Muscle of leg (tissue), 16 donors: ENCODE measurements at places on chromosomes 7 and 10. TPM values are rescaled to one million over a fixed set of nuclear protein-coding genes. Genes with fewer than 3 reads are reported as not detected.

The FBXL13 gene
- 0.71 TPM for total RNA-seq

The MLXIPL gene
- 0.13 TPM for total RNA-seq

The ZNF853 gene
- 7.2 TPM for total RNA-seq

The PLEKHS1 gene
- 0.04 TPM for total RNA-seq

The GPER1 gene
- total RNA-seq: 9.6 TPM

The ACSL5 gene
- 1.7 TPM for total RNA-seq

The AIFM2 gene
- total RNA-seq: 1.9 TPM

The HOXA3 gene
- total RNA-seq: 4.7 TPM

The CRTAC1 gene
- 0.27 TPM for total RNA-seq

The TEX47 gene
- not detected for total RNA-seq

The PSD gene
- total RNA-seq: 6.1 TPM

The FOXP2 gene
- total RNA-seq: 10.0 TPM

The CALML5 gene
- not detected for total RNA-seq

The FAS gene
- 7.2 TPM for total RNA-seq

The CCDC6 gene
- total RNA-seq: 18.4 TPM

The ELFN1 gene
- 4.4 TPM for total RNA-seq

The TAF3 gene
- total RNA-seq: 2.0 TPM

The CYP2E1 gene
- total RNA-seq: 0.98 TPM

The TYW1B gene
- total RNA-seq: 10.3 TPM

DNA sequence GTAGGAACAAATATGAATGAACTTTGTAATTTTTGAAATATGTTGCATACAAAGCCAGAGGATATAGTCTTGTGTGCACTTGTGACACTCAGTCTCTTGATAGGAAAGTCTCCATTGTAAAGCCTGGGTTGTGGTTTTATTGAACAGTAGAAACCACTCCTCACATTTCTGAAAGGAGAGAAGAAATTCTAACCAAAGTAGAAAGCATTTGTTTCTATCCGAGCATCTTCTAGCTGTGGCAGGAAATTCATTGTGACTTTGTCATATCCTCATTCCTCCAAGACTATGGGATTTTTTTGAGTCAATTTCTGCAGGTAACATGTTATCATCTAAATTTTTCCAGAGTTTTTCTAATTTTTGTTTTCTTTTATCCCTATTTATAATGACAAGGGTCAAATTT, 55.5 kb upstream of the NCF1 start:
- no peak for DNase-seq
- H3K4me1 ChIP-seq: no peaks in the 10 kb centered on the region
- H3K27ac ChIP-seq: no peak overlapping the region
- H3K27me3 ChIP-seq: no peaks in the 10 kb centered on the region

- DNase-seq: no peak
- peaks cover 3% of the 10 kb centered on the region for H3K36me3 ChIP-seq
- H3K27me3 ChIP-seq: no peaks in the 10 kb centered on the region
- no peak overlapping the region for H3K4me3 ChIP-seq
These were observed 71.5 kb downstream of the MAPK8 start for GRCh38 chr10:48377751-48378530.

DNA sequence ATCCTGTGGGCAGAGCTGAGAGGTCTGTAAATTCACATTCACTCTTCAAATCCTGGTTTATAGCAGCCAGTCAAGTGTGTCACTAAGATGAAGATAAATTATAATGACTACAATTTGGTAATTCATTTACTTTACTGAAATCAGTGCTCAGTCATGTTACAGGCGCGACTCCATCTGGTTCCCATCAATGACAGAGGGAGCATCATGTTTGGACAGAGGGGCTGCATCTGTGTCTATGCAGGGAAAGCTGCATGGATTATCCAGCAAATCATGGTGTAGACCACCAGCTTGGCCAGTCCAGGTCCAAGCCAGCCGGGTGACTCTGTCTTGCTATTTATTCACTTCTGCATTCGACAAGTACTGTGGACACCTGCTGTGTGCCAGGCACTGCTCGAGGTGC, 214.1 kb upstream of the ZNF32 start:
- no peak for DNase-seq
- H3K27me3 ChIP-seq: no peaks in the 10 kb centered on the region
- H3K4me3 ChIP-seq: no peak overlapping the region

- H3K36me3 ChIP-seq: no peaks in the 10 kb centered on the region
- DNase-seq: no peak
- H3K27me3 ChIP-seq: no peaks in the 10 kb centered on the region
- H3K4me3 ChIP-seq: no peak overlapping the region
These were observed 3.6 kb downstream of the VOPP1 start for GRCh38 chr7:55568613-55569268.

- peak; percentile 23 for DNase-seq
- no peak overlapping the region for H3K27ac ChIP-seq
- no peaks in the 10 kb centered on the region for H3K36me3 ChIP-seq
- H3K4me3 ChIP-seq: no peak overlapping the region
- peaks cover 11% of the 10 kb centered on the region for H3K4me1 ChIP-seq
These were observed 30.0 kb downstream of the DGKI start for GRCh38 chr7:137816696-137817320.

DNA sequence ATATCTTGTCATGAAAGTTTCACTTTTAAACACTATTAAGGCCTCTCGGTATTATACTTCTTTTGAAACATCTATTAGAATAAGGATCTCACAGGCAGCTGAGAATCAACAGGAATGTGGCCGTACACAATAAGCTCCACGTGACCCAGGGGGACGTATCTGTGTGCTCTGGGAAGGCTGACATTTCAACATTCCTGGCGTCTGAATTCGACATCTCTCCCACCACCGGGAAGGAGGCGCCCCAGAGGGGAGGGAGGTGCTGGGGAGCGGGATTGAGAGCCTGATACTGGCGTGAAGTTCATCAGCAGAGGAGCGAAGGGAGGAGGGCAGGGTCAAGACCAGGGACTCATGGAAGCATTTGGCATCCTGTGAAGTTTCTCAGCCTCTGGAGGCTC, 401.3 kb downstream of the DNAJB6 start:
- no peak overlapping the region for H3K27ac ChIP-seq
- H3K27me3 ChIP-seq: peaks cover 49% of the 10 kb centered on the region
- H3K4me1 ChIP-seq: peaks cover 24% of the 10 kb centered on the region
- DNase-seq: peak; percentile 47
- no peaks in the 10 kb centered on the region for H3K36me3 ChIP-seq
- H3K4me3 ChIP-seq: no peak overlapping the region

- no peak overlapping the region for H3K4me3 ChIP-seq
- no peak overlapping the region for H3K27ac ChIP-seq
- H3K36me3 ChIP-seq: peaks cover 4% of the 10 kb centered on the region
- H3K27me3 ChIP-seq: peaks cover 9% of the 10 kb centered on the region
These were observed 101.8 kb downstream of the EGFR start for GRCh38 chr7:55120501-55121198.

GRCh38 chr10:644076-644942, 45.2 kb downstream of the DIP2C start:
- peaks cover 3% of the 10 kb centered on the region for H3K4me1 ChIP-seq
- H3K27me3 ChIP-seq: no peaks in the 10 kb centered on the region
- no peak overlapping the region for H3K4me3 ChIP-seq

- DNase-seq: peak; percentile 65
- peaks cover 2% of the 10 kb centered on the region for H3K4me1 ChIP-seq
- H3K36me3 ChIP-seq: peaks cover 7% of the 10 kb centered on the region
- H3K4me3 ChIP-seq: no peak overlapping the region
- no peaks in the 10 kb centered on the region for H3K27me3 ChIP-seq
- H3K27ac ChIP-seq: no peak overlapping the region
These were observed 201.0 kb upstream of the IMMP2L start for GRCh38 chr7:111763221-111763801.

- H3K36me3 ChIP-seq: peaks cover 7% of the 10 kb centered on the region
- no peak overlapping the region for H3K4me3 ChIP-seq
- H3K27me3 ChIP-seq: no peaks in the 10 kb centered on the region
- no peaks in the 10 kb centered on the region for H3K4me1 ChIP-seq
- no peak for DNase-seq
These were observed 84.8 kb downstream of the ETV1 start for GRCh38 chr7:13904689-13905088.

- peak; percentile 64 for DNase-seq
- no peaks in the 10 kb centered on the region for H3K27me3 ChIP-seq
- H3K4me1 ChIP-seq: peaks cover 2% of the 10 kb centered on the region
- no peaks in the 10 kb centered on the region for H3K36me3 ChIP-seq
- peak overlapping the region; percentile 49 for H3K27ac ChIP-seq
These were observed 374.7 kb upstream of the VWC2 start for GRCh38 chr7:49398746-49399145.

DNA sequence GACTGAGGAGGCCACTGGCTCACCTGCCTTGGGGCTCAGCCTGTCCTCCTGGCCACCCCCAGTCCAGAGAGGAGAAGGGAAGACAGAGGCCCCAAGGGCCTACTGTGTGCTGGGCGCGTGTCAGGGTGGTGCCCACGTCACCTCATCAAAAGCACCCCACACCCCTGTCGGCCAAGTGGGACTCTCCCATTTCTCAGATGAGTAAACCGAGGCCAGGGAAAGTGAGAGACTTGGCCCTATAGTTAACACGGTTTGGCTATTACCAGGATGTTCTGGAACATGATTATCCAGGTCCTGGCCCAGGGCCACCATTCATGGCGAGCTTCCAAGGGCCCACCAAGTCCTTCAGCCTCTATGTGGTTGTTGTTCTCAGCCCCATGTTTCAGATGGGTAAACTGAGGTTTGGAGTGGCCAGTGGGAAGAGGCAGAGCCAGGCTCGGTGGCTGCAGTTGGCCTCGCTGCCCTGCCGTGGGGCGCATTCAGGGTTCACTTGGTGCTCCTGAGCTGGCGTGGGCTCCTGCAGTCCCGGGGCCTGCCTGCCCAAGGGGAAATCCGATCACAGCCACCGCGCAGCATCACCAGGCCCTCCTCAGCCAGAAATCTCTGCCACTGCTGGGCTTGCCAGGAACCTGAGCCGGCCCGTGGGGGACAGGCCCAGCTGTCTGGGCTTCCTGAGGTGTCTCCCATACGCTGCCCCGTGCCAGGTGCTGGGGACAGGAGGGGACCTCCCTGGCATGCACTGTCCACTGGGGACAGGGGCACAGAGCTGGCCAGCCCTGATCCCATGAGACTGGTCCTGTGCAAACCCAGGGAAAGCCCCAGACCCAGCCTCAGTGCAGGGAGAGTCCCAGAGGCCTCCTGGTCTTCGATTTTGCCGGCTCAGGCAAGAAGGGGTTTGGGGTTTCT, 117.7 kb upstream of the TNRC18 start:
- H3K27ac ChIP-seq: peak overlapping the region; percentile 75
- H3K4me1 ChIP-seq: peaks cover 14% of the 10 kb centered on the region
- no peak overlapping the region for H3K4me3 ChIP-seq
- H3K36me3 ChIP-seq: no peaks in the 10 kb centered on the region
- H3K27me3 ChIP-seq: no peaks in the 10 kb centered on the region

DNA sequence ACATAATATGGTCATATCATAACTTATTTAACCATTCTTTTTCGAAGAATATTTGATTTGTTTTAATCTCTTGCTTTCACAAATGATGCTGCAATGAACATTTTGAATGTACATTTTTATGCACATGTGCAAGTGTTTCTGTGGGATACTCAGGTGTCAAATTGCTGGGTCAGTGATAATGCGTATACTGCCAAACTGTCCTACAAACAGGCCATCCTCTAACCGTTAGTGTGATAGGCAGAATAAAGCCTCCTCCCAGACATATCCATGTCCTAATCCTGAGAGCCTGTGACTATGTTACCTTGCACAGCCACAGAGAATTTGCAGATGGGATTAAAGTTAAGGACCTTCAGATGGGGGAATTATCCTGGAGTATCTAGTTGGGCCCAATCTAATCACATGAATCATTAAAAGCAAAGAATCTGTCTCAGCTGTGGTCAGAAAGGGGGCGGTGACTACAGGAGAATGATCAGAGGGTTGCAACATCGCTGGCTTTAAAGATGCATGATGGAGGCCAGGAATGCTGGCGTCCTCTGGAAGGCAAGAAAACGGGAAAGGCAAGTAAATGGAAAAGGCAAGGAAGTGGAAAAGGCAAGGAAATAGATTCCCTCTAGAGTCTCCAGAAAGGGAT, 46.7 kb downstream of the FZD1 start:
- H3K4me1 ChIP-seq: no peaks in the 10 kb centered on the region
- no peaks in the 10 kb centered on the region for H3K27me3 ChIP-seq
- no peak overlapping the region for H3K27ac ChIP-seq
- DNase-seq: no peak
- H3K4me3 ChIP-seq: no peak overlapping the region
- H3K36me3 ChIP-seq: no peaks in the 10 kb centered on the region

DNA sequence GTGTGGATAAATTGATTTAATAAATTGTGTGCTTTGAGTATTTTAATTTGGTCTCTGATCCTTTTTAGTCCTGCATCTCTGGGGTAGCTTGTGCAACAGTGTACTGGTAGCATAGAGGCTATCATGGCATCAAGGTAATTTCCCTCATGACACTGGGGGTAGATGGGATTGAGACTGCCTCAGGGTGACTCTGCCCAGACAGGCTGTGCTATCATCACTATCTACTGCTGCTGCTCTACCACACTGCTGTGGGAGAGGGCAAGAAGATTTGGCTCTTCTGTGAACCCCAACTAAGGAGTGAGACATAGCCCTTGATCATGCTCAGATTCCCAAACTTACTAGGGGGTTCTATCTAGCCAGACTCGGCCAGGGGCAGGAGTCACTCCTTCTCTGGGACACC, 43.6 kb upstream of the JAZF1 start:
- DNase-seq: no peak
- no peak overlapping the region for H3K4me3 ChIP-seq
- H3K27me3 ChIP-seq: no peaks in the 10 kb centered on the region
- no peaks in the 10 kb centered on the region for H3K36me3 ChIP-seq
- H3K27ac ChIP-seq: no peak overlapping the region

DNA sequence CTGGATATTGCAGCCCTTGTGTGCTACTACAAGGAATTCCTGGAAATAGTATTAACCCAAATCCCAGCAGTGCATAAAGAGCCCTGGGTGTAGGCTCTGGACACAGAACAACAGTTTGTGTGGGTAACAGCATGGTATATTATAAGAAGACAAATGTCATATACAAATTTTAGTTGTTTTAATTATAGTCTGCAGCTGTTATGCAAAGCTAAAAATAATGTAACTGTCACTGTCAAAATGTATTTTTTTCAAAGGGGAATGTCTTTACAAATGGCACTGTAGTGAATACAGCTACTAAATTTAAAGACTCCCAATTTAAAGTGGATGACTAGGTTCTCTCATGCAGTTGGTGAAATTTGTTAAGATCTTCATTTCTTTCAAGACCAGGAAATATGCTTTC, 339.0 kb downstream of the GPR37 start:
- H3K27ac ChIP-seq: peak overlapping the region; percentile 53
- no peak overlapping the region for H3K4me3 ChIP-seq
- peaks cover 2% of the 10 kb centered on the region for H3K4me1 ChIP-seq
- no peaks in the 10 kb centered on the region for H3K36me3 ChIP-seq

DNA sequence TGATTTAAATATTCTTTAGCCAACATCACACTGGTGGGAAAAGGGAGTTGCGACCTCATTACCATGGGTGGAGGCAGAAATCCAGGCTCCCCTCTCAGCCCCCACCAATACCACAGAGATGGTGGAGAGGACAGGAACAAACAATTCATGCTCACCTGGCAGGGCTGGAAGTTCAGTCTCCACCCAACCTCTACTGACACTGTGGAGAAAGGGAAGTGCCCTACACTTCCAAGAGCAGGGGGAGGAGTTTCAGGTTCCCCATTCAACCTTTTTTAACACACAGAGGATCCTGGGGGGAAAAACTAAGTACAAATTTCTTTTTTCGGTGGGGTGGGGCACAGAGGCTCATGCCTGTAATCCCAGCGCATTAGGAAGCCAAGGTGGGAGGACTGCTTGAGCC, 210.1 kb upstream of the KCTD7 start:
- no peak for DNase-seq
- no peak overlapping the region for H3K27ac ChIP-seq
- H3K4me3 ChIP-seq: no peak overlapping the region

- no peaks in the 10 kb centered on the region for H3K27me3 ChIP-seq
- H3K27ac ChIP-seq: peak overlapping the region; percentile 66
- H3K36me3 ChIP-seq: no peaks in the 10 kb centered on the region
- peak; percentile 44 for DNase-seq
These were observed 26.1 kb upstream of the ADD3 start for GRCh38 chr10:109981650-109982049.

GRCh38 chr7:102376964-102377466, 19.1 kb upstream of the PRKRIP1 start:
- no peak for DNase-seq
- peaks cover 27% of the 10 kb centered on the region for H3K36me3 ChIP-seq
- no peak overlapping the region for H3K27ac ChIP-seq
